ENCODE measurements at places on chromosomes 13 and 19.

DNA sequence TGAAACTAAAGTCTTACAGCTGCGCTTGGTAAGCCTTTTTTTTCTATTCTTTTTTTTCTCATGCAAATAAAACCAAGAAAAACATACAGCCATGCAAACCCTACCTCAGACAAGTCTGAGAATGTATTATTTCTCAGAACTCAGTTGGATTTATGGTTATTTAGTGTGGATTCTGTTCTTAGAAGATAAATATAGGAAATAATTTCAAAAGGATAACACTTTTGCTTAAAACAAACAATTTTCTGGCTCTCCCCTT, 40.7 kb upstream of the TNFSF11 start:
- no peak for DNase-seq

- no peak for DNase-seq
Measured at GRCh38 chr13:69619651-69620050, 488.0 kb upstream of the ATXN8OS start.

- DNase-seq: no peak
Measured at GRCh38 chr13:36143738-36144137, 12.6 kb upstream of the DCLK1 start.

- no peak for DNase-seq
Measured at GRCh38 chr19:40341601-40342482, 6.4 kb downstream of the C19orf47 start.

- DNase-seq: no peak
Measured at GRCh38 chr19:5093297-5093928, 124.5 kb downstream of the KDM4B start.

GRCh38 chr13:90389537-90389936, 958.0 kb upstream of the MIR17HG start:
- DNase-seq: no peak

All from IMR-90 (cell line).